ENCODE measurements at places on chromosomes 2 and 18. TPM values are rescaled to one million over a fixed set of nuclear protein-coding genes. Genes with fewer than 3 reads are reported as not detected.

- DNase-seq = no peak
- H3K27me3 ChIP-seq = no peaks in the 10 kb centered on the region
- H3K4me3 ChIP-seq = no peak overlapping the region
- peaks cover 45% of the 10 kb centered on the region for H3K4me1 ChIP-seq
- no peaks in the 10 kb centered on the region for H3K36me3 ChIP-seq
Measured at GRCh38 chr2:69600425-69600824, 43.1 kb downstream of the AAK1 start.

DNA sequence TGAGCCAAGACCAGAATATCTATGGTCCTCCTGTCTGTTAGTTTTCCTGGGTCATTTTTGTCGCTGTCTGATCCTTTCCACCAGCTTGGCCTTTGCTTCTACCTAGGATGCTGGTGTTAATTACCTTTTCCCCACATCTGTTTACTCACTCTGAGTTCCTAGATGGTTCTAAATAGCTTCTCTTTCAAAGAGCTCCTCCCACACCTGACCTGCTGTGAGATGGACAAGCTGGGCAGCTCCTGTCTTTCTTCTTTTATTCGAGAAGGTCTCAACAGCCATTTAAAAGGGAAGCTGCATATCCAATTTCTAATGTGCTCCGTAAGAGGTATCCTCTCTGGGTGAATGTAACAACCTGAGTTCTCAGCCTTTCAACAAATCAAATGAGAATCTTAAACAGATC is 156.2 kb downstream of the HRH4 start:
- H3K4me1 ChIP-seq = no peaks in the 10 kb centered on the region
- DNase-seq = no peak
- H3K27ac ChIP-seq = no peak overlapping the region

Gene ITGB6
- total RNA-seq = 0.12 TPM

- peak overlapping the region; percentile 64 for H3K27ac ChIP-seq
- no peak overlapping the region for H3K4me3 ChIP-seq
- H3K4me1 ChIP-seq = peaks cover 31% of the 10 kb centered on the region
- no peaks in the 10 kb centered on the region for H3K36me3 ChIP-seq
- peak; percentile 37 for DNase-seq
- no peaks in the 10 kb centered on the region for H3K27me3 ChIP-seq
Measured at GRCh38 chr18:6752202-6752860, 22.8 kb downstream of the ARHGAP28 start.

Gene ASAP2
- total RNA-seq = 12.8 TPM

DNA sequence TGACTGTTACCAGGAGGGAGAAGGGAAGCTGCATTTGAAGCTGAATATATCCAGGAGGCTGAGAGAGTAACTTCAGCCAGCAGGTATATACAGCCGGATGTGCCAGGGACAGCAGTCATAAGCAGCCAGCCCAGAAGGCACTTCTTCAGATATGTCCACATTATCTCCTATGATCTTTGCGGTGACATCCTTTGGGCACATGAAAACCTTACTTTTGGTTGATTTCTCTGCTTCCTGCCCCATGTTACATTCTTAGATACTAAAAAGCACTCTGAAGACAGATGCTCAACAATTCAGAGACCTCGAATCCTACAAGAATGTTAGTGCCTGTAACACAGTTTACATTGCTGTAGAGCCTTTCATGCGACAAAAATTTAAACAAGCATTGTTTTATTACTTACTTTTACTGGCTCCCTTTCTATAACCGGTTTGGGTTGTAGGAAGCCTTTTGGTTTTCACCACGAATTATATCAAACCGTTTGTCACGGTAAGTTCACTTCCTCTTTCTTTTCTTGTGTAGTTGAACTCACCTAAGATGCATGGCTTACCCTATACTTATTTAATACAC is 50.3 kb upstream of the TLK1 start:
- DNase-seq = no peak
- H3K4me1 ChIP-seq = no peaks in the 10 kb centered on the region
- no peak overlapping the region for H3K27ac ChIP-seq
- no peaks in the 10 kb centered on the region for H3K27me3 ChIP-seq
- no peaks in the 10 kb centered on the region for H3K36me3 ChIP-seq
- no peak overlapping the region for H3K4me3 ChIP-seq

DNA sequence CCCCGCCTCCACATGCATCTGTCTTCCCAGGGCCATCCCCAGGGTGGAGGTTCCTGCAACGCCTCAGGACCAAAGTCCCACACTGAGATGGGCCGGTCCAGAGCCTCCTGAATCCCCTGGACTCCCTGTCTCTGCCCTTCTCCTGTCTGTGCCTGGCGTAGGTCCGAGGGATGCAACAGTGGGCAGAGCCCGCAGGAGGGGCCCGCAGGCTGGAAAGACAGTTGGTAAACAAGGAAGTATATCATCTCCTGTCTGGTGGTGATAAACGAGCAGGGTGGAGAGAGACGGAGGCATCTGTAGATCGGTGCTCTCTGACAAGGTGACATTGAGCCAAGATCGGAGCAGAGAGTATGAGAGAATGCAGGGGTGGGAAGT is 72.6 kb upstream of the RAB6C start:
- no peaks in the 10 kb centered on the region for H3K36me3 ChIP-seq
- H3K27me3 ChIP-seq = no peaks in the 10 kb centered on the region
- DNase-seq = no peak
- no peak overlapping the region for H3K4me3 ChIP-seq
- H3K4me1 ChIP-seq = peaks cover 7% of the 10 kb centered on the region

GRCh38 chr2:207042841-207043240 is 103.5 kb downstream of the CPO start:
- no peaks in the 10 kb centered on the region for H3K36me3 ChIP-seq
- H3K27me3 ChIP-seq = no peaks in the 10 kb centered on the region
- H3K4me3 ChIP-seq = no peak overlapping the region

- peak; percentile 69 for DNase-seq
- no peak overlapping the region for H3K27ac ChIP-seq
- no peak overlapping the region for H3K4me3 ChIP-seq
- H3K4me1 ChIP-seq = no peaks in the 10 kb centered on the region
- no peaks in the 10 kb centered on the region for H3K27me3 ChIP-seq
Measured at GRCh38 chr18:26746398-26746797, 119.1 kb downstream of the AQP4 start.

DNA sequence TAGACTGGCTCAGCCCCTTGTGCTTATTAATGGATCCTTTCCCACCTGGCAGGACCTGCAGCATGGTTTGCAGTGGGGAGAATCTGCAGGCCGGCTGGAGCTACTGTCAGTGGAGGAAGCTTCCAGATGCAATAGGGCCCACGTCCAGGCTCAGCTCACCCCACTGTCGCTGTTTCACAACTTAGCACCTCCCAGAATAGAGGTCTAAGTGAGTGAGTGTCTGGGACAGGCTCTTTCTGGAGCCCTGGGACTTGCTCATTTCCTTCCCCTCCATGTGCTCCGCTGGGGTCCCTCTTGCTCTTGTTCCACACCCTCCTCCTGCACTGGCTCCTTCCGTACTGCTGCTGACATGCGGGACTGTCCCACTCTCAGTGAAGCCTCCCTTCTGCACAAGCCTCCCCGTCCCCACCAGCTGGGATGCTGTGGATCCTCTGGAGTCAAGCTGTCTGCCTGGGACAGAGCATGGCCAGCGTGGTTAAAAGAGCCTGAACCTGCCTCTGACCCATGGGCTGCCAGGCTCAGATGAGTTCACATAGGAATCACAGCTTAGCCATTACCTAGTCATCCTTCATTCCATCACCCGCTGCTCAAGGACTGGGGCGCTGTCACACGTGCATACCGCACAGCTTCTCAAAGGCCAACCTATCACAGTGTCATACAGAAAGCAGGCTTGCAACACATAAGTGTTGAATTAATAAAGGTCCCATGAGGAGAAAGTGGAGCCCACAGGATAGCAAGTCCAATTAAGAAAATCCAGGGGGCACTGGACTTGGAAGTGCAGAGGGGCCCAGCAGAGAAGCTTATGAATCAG is 135.9 kb downstream of the ACKR3 start:
- no peaks in the 10 kb centered on the region for H3K36me3 ChIP-seq
- H3K4me1 ChIP-seq = no peaks in the 10 kb centered on the region
- DNase-seq = peak; percentile 7

- H3K36me3 ChIP-seq = no peaks in the 10 kb centered on the region
- H3K27me3 ChIP-seq = no peaks in the 10 kb centered on the region
- no peak for DNase-seq
Measured at GRCh38 chr2:78132391-78133370, 610.5 kb upstream of the LRRTM4 start.

Gene GNAL
- 10.4 TPM for total RNA-seq

Gene SKOR2
- total RNA-seq = not detected

DNA sequence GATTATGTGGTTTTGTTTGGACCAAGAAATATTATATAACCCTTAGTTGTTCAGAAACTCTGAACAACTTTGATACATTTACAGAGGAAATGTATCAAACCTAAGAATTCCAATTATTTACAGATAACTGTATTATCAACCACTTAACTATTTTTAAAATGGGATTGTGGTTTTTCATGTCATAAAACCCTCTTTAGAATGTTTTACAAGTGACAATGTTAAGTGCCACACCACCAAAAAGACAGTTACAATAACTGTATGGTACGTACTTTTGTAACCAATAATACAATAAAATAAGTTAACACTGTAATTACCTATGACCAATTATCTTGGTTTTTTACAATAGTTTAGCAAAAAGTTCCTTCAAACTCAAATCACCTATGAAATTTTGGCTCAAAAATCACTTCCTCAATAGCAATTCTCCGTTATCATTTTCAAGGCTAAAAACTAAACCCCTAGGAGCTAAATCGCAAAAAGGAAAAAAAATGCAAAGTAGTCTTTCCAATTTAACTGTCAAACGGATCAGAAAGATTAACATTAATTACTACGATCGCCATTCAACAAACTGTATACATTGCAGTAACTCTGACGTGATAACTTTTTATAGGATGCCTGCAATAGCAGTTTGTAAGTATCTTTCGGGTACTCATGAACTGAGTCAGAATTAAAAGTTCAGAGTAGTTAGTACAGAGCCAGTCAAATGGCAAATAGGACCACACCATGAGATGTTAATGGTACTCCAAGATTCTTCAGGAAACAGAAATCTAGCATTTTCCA is 1.5 kb downstream of the ROCK1 start:
- peak overlapping the region; percentile 85 for H3K4me3 ChIP-seq
- peak overlapping the region; percentile 84 for H3K27ac ChIP-seq
- H3K4me1 ChIP-seq = peaks cover 20% of the 10 kb centered on the region
- DNase-seq = no peak

Gene STAT4
- 0.32 TPM for total RNA-seq

GRCh38 chr2:71813807-71814470 is 333.7 kb downstream of the CYP26B1 start:
- no peaks in the 10 kb centered on the region for H3K27me3 ChIP-seq
- DNase-seq = no peak
- H3K4me1 ChIP-seq = no peaks in the 10 kb centered on the region
- no peak overlapping the region for H3K27ac ChIP-seq
- no peak overlapping the region for H3K4me3 ChIP-seq
- no peaks in the 10 kb centered on the region for H3K36me3 ChIP-seq

DNA sequence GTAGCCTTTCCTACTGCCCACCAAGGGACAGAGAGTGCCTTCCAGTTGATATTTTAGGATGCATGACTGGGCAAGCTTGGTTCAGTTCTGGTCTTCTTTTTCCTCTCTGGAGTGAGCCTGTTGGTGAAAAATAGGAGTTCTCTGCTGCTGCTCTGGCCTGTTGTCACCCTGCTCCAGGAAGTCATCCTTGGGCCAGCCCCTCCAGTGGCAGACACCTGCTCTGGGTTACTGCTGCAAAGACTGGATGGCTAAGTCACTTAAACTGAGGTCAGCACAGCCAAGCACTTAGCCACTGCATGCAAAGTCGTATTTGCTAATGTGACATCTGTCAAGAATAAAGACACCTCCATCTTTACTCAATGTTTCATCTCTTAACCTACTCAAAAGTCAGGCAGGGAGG is 219.6 kb upstream of the ID2 start:
- H3K27ac ChIP-seq = no peak overlapping the region
- no peak overlapping the region for H3K4me3 ChIP-seq
- H3K36me3 ChIP-seq = no peaks in the 10 kb centered on the region
- peaks cover 15% of the 10 kb centered on the region for H3K27me3 ChIP-seq

GRCh38 chr18:74672371-74672770 is 74.7 kb downstream of the ZNF407 start:
- DNase-seq = no peak
- no peak overlapping the region for H3K27ac ChIP-seq
- peaks cover 15% of the 10 kb centered on the region for H3K4me1 ChIP-seq
- no peaks in the 10 kb centered on the region for H3K36me3 ChIP-seq

- peaks cover 100% of the 10 kb centered on the region for H3K4me1 ChIP-seq
- H3K27ac ChIP-seq = peak overlapping the region; percentile 96
- peak overlapping the region; percentile 7 for H3K4me3 ChIP-seq
- no peaks in the 10 kb centered on the region for H3K36me3 ChIP-seq
- DNase-seq = peak; percentile 77
Measured at GRCh38 chr18:28112056-28112470, 64.9 kb downstream of the CDH2 start.

GRCh38 chr2:34899079-34899478 is 1300.0 kb upstream of the FAM98A start:
- no peak for DNase-seq
- H3K4me1 ChIP-seq = no peaks in the 10 kb centered on the region
- H3K27ac ChIP-seq = no peak overlapping the region
- H3K4me3 ChIP-seq = no peak overlapping the region
- no peaks in the 10 kb centered on the region for H3K36me3 ChIP-seq

DNA sequence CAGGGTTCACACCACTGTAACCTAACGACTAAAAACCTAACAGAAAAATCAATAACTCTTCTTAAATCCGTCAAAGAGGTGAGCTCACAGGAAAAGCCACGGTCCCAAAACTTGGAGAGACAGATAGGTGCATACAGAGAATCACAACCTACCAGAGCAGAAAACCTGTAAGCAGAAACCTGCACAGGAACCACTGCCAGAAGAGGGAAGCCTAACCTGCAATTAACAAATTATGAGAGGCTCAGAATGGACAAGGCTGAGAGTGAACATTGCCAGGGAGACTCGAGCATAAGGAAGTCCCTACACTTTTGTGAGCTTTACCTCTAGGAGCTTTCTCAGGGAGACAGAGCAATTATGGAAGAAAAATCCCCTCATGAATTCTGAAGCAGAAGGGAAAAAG is 156.2 kb upstream of the NETO1 start:
- H3K4me1 ChIP-seq = no peaks in the 10 kb centered on the region
- no peaks in the 10 kb centered on the region for H3K36me3 ChIP-seq
- no peak overlapping the region for H3K4me3 ChIP-seq
- no peak for DNase-seq
- H3K27ac ChIP-seq = no peak overlapping the region
- H3K27me3 ChIP-seq = no peaks in the 10 kb centered on the region

Gene FZD7
- 21.8 TPM for total RNA-seq

DNA sequence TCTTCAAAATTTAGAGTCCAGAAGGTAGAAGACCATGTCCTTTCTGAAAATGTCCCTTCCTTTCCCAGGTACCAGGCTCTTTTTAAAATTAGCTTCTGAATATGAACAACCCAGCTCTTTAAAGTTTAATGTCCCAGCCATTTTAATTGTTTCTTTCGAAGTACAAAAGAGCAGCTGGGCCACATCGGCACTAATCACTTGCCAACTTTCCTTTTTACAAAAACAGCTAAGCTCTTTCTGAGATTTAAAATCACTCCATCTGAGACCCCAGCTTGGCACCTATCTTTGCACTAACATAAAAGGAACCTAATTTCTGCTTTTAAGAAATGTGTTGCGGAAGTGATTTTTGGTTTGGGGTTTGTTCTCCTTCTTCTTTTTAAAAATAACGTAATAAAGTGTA is 2.6 kb downstream of the BOD1L2 start:
- H3K4me3 ChIP-seq = no peak overlapping the region
- no peak overlapping the region for H3K27ac ChIP-seq
- H3K27me3 ChIP-seq = no peaks in the 10 kb centered on the region

GRCh38 chr2:120954939-120955338 is 219.3 kb downstream of the GLI2 start:
- no peaks in the 10 kb centered on the region for H3K36me3 ChIP-seq
- H3K4me3 ChIP-seq = no peak overlapping the region
- H3K4me1 ChIP-seq = peaks cover 14% of the 10 kb centered on the region
- DNase-seq = no peak
- H3K27ac ChIP-seq = no peak overlapping the region
- no peaks in the 10 kb centered on the region for H3K27me3 ChIP-seq
